ENCODE measurements at places on chromosomes 7 and 10. TPM values are rescaled to one million over a fixed set of nuclear protein-coding genes. Genes with fewer than 3 reads are reported as not detected.

DNA sequence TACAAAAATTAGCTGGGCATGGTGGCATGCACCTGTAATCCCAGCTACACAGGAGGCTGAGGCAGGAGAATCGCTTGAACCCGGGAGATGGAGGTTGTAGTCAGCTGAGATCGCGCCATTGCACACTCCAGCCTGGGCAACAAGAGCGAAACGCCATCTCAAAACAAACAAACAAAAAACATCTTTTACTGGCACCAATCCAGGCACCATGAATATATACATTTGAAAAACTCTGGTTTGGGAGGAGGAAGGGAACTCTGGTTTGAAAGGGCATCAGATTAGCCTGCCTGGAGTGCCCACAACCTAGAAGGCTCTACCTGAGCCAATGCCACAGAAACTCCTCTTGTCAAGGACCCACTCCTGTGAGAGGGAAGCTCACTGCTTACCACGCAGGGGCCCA is 15.9 kb downstream of the POLL start:
- no peak for DNase-seq

- no peak for DNase-seq
These were observed 73.4 kb upstream of the PDCD4 start for GRCh38 chr10:110798340-110798739.

- DNase-seq = no peak
These were observed 12.8 kb downstream of the SPOCK2 start for GRCh38 chr10:72075376-72076115.

- no peak for DNase-seq
These were observed 124.2 kb downstream of the TES start for GRCh38 chr7:116334555-116334954.

DNA sequence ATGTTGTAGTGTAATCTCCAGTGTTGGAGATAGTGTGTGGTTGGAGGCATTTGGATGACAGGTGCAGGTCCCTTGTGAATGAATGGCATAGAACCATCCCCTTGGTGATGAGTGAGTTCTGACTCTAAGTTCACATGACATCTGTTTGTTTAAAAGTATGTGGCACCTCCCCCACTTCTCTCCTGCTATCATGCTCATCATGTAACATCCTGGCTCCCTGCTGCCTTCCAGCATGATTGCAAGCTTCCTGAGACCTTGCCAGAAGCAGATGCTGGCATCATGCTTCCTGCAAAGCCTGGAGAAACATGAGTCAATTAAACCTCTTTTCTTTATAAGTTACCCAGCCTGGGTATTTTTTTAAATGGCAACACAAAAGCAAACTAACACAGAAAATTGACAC is 499.0 kb upstream of the SEMA3D start:
- no peak for DNase-seq

- no peak for DNase-seq
These were observed 130.6 kb downstream of the ATXN7L1 start for GRCh38 chr7:105745681-105746330.

- DNase-seq = no peak
These were observed 355.1 kb downstream of the GALNT17 start for GRCh38 chr7:71486856-71487628.

- DNase-seq = no peak
These were observed 479.5 kb downstream of the ZWINT start for GRCh38 chr10:55881588-55881987.

GRCh38 chr10:57963546-57963945 is 304.1 kb downstream of the IPMK start:
- no peak for DNase-seq

DNA sequence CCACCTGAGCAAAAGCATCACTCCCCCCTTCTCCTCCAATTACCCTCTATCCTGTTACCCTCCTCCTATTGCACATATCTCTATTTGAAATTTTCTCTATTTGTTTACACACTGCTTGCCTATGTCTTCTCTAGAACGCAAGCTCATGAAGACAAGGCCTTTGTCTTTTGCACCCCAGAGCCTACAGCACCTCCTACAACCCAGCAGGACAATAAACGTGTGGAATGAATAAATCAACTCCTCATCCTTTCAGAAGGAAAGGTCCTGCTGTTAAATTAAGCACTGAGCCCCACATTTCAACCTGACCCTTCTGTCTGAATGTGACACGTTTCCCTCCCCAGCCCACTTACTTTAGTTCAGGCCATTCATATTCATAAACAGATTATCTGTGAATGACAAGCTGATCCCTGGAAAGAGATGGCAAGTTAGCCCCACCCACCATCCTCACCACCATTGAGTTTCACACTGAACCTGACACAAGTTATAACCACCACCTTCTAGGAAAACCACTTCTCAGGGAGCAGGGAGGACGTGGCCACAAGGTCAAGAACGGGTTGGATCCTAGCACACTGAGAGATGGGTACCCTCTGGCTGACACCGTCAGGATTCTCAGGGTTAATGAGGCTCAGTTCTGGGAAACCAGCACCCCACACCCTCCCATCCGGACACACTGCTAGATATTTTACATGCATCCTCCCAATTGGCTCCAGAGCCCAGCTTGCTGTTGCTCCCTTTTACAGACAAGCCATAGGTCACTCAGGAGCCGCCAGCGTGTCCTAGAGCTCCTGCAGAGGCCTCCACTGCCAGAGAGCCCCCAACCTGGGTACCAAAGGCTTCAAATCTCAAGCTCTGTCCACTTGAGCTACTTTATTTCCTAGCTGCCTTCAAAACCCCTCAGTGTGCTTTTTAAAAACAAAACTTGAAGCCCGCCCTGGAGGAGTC is 934 bp downstream of the PRTFDC1 start:
- peak; percentile 38 for DNase-seq

DNA sequence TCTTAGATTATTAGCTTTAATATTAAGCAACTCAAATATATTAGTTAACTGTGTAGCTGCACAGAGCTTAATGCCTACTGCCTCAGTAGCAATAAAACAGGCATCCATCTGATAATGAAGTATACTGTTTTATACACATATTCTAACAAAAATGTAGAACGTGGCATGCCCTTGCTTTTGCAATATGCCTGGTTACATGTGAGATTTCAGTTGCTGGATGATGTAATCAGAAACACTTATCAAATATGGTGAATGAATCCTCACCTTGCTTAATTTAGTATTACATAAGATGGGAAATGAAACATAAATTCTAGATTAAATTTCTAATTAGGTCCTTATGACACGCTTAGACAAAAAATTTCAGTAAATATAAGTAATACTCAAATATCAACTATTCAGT is 8.0 kb downstream of the DNAJC1 start:
- no peak for DNase-seq

DNA sequence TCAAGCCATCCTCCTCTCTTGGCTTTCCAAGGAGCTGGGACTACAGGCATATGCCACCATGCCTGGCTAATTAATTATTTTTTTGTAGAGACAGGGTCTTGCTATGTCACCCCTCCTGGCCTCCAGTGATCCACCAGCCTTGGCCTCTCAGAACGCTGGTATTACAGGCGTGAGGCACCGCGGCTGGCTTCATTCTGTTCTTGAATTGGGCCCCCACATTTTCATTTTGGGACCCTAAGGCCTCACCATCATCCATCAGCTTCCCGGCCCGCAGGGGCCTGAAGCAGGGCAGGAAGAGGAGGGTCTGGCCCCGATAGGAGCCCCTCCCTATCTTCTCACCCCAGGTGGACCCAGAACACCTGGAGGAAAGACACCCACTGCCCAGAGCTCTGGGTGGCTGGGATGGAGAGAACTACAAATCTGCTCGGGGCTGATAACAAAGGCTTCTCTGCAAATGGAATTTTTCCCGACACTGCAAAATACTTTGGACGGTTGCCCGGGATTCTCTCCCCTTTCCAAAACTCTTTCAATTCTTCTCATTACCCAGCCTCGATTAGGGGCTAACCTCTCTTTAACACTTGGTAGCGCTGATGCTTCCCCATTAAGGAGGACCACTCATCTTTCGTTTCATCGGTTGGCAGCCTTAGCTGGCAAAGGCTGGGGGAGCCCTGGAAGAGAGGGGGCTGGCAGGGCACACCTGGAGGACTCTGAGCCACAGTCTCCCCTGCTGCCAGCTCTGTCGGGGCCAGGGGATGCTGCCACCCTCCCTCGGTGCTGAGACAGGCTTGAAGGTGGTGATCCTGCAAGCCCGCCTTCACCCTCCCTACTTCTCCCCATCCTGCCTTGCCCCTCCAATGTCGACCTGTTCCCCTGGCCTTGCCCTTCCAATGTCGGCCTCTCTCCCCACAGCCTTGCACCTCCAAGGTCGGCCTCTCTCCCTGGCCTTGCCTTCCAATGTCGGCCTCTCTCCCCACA is 81.0 kb upstream of the GNA12 start:
- DNase-seq = no peak

GRCh38 chr10:76869931-76870330 is 767.7 kb downstream of the KCNMA1 start:
- DNase-seq = no peak

- DNase-seq = no peak
These were observed 9.0 kb downstream of the PPP1R17 start for GRCh38 chr7:31695859-31696614.

- DNase-seq = no peak
These were observed 73.3 kb upstream of the GHITM start for GRCh38 chr10:84065804-84066601.

- DNase-seq = no peak
These were observed 2.2 kb upstream of the GET4 start for GRCh38 chr7:874031-874749.

DNA sequence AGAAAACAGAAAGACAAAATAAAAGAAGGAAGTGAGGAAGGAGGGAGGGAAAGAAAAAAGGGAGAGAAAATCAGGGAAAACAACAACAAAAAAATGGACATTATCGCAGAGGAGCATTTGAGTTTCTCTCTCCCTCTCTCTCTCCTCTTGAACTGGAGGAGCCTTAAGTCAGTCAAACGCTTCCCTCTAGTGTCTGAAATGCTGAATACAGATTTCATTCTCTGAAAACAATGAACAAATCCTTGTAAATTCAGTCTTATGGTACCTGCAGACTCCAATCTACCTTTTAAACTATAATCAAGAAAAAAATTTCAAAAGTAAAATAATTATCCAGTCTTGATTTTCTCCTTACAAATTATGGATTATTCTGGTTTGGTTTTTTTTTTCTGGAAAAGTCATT is 89.2 kb upstream of the PFKP start:
- no peak for DNase-seq

DNA sequence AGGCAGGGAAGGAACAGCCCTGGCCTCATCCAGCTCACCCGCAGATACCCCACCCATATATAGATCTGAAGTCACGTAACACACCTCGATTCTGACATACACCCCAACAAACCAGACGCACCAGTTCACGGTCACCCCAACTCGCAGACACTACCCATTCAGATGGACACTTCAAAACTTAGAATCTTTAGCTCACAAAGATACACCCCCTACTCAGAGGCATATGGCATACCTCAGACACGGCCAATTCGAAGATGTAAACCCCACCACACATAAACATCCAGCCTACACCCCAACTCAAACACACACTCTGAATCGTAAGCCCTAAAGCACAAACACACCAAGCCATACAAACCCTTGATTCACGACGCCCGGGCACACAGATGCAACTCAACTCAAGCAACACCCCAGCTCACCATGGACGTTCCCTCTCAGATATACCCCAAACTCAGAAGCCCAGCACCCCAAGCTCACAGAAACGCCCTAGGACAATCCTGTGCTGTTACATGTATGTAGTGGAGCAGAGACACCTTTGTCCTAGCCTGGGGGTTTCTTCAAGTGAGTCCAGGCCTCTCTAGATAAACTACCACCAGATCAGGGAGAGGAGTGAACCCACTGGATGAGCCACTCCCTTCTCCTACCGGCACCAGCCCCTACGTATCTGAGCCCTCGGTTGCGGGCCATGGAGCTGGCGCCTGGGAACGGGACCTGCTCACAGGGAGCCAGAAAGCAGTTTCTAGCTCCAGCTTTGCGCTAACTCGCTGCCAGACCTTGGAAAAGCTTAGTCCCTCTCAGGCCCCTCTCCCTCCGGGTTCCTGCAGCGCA is 8.8 kb downstream of the PSD start:
- DNase-seq = no peak

DNA sequence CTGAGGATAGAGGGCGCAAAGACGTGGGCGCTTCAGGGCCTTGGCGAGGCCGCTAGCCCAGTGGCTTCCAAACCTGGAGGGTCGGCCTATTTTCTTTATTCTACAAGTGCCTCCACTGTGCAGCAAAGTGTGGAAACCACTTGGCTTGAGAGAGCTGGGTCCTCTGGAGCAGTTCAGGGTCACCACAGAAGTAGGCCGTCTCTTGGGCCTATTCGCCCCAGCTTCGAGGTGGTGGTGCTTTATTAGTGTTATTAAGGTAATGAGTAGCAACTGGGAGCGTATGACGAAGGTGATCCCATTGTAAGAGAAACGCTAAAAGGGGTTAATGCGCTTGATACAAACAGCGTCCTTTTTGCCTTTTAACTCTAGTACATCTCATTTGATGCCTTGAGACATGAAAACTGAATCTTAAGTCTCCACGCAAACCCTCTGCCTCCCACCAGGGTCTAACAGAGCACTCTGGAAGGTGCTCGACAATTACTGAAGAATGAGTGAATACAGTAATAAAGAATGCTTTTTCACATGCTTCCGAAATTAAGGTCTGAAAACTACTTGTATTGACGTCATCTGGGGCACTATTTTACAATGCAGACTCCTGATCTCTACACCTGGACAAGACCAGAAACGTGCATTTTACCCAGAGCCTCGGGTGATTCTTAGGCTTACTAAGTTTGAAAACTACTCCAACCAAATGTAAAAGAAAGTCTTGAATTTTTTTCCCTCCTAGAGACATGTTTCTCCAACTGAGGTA is 647 bp upstream of the GSAP start:
- DNase-seq = no peak

DNA sequence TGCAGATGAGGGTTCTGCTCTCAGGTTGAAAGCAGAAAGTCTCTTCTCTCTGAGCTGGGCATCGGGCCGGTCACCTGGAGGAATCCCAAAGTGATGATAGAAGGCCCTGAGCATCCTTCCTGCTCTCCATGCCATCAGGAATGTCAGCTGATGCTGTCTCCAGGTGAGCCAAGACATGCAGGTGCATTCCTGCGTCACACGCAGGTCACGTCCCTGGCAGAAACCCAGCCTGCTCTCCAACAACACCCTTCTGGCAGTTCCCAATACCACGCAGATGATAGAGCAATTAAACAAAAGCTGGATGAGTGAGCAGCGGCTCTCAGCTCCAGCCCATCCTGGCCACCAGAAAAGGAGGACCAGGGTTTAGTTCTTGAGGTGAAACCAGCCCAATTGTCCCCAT is 6.9 kb upstream of the WIPI2 start:
- no peak for DNase-seq

- DNase-seq = no peak
These were observed 19.4 kb upstream of the ATAD1 start for GRCh38 chr10:87837445-87837844.

- DNase-seq = no peak
These were observed 195.1 kb downstream of the HECW1 start for GRCh38 chr7:43307522-43307921.

- DNase-seq = no peak
These were observed 102.6 kb upstream of the FEZF1 start for GRCh38 chr7:122407195-122407594.

JAKMIP3 gene
- 0.08 TPM for total RNA-seq

ADAP1 gene
- total RNA-seq = 28.6 TPM

DMTF1 gene
- total RNA-seq = 94.7 TPM

GATA3 gene
- total RNA-seq = 42.5 TPM

GFRA1 gene
- not detected for total RNA-seq

LIPK gene
- total RNA-seq = not detected

SLC39A12 gene
- total RNA-seq = not detected

ALOX5 gene
- total RNA-seq = 9.9 TPM

PDE6C gene
- total RNA-seq = not detected

FFAR4 gene
- not detected for total RNA-seq

ATOH7 gene
- total RNA-seq = not detected

SH3PXD2A gene
- 9.4 TPM for total RNA-seq

ANKRD61 gene
- total RNA-seq = 0.26 TPM

SEPTIN7 gene
- total RNA-seq = 272 TPM

KMT2C gene
- total RNA-seq = 74.0 TPM

TEX47 gene
- not detected for total RNA-seq

DKK1 gene
- total RNA-seq = not detected

SPAG6 gene
- total RNA-seq = 0.70 TPM

All from activated CD8-positive, alpha-beta T cell treated with anti-CD3 and anti-CD28 coated beads, Interleukin-2, amount 10 ng/mL, durations not matched to agents 7 days and 5 days (primary cell).